NCI-H1436 (cell line): ENCODE measurements at places on chromosomes 1 and 21.

DNA sequence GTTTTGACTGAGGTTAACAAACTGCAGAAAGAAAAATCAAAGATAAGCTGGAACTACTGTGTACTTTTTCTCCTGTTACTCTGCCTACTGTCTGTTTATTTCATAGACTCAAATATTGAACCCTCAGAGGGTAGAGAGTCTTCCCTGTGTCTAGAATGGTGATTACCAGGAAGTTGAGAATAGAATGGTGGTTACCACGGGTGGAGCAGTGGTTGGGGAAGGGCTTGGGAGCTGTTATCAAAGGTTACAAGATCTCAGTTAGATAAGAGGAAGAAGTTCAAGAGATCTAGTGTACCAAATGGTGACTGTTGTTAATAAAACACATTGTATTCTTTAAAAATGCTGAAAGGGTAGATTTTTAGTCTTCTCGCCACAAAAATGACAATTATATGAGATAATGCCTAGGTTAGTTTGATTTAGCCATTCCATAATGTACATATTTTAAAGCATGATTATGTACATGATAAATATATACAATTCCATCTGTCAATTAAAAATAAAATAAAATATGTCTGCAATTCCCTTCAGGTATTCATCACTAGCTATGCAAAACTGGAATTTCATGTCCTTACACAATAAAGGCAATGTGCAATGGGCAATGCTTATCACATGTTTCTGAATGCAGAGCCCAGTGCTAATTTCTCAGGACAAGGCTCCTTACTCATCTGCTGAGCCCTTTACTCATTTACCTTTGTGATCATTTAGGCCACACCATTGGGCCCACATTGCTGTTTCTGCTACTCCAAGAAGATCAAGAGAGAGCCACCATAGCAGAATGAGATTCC is 474.3 kb upstream of the CAMK1G start:
- no peak for DNase-seq

GRCh38 chr1:53956308-53957168 is 10.4 kb downstream of the LRRC42 start:
- DNase-seq = peak; percentile 79

DNA sequence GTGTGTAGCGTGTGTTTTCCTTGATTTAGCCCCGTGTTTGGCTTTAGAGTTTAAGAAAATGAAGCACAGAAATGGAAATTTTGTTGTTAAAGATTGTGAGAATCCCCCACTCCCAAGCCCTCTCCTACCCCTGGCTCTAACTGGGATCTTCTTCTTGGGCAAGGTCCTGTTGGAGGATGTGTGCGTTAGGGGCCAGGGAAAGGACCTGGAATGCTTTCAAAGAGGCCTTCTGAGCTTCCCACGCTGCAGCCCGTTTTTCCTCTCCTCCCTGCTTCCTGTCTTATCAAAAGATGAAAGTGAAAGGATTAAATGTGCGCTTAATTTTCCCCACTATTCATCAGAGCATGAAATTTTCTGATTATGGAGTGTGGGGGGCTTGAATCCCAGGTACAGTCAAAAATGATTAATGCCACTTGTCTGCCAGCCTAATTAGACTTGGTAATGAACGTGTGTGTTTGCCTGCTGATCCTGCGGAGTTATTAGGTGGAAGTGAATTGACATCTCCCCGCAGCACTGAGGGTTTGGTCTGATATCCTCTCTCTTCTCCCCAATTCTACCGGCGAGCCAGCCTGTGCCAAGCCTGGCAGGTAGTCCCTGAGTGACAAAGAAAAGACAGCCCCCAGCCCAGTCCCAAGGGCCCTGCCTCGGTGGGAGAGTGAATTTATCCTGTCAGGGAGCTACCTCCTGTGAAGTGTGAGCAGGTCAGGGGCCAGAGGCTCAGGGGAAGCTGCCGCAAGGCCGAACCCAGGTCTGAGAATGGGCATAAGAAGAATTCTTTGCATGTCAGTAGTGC is 4.9 kb downstream of the RASSF5 start:
- no peak for DNase-seq

DNA sequence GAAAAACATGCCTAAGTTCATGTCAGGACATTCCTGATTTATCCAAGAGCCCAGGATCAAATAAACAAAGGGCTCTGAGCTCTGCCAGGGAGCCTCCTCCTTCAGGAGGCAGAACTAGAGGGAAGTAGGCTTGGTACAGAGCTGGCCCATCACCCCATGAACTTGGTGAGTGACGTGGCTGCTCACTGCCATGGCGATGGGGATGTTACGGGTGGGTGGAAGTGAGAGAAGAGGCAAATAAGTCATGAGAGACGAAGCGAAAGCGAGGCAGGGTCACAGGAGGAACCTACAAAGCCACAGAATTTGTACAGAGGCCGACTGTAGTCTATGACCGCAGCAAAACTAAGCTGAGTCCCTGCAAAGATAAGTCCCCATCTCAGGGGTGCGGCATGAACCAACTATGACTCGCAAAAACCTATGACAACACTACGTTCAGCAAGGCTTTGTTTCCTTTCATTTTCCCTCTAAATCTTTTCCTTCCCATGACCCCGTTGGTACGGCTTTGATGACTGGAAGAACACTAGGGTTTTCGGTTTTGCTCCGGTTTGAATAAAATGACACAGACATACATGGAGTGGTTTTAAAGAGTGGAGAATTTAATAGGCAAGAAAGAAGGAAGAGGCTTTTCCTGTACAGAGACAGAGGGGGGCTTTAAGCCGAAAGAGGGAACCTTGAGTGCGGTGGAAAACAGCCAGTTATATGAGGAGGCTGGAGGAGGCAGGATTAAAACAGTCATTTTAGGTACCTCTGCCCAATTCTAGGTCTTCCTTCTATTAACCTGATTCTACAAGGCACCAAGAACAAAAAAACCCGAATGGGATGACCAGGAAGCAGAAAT is 74.1 kb downstream of the CD46 start:
- DNase-seq = no peak

GRCh38 chr1:99970713-99971255 is 988 bp downstream of the SLC35A3 start:
- no peak for DNase-seq

DNA sequence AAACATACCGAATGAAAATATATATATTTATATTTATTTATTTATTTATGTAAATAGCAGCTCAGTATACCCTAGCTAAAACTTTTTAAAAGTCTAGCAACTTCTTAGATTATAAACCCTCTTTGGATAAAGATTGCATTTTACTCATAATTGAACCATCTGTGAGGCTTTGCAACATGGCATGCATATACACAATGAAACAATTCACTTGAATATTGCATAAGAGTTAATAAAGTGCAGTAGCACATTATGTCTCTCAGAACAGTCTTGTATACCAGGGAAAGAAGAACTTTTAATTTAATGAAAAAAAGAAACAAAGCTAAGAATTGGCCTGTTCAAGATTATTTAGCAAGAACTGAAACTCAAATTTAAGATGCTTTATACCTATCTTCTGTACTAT is 1363.9 kb upstream of the ADGRL2 start:
- no peak for DNase-seq

GRCh38 chr1:108877348-108878159 is 769 bp downstream of the GPSM2 start:
- no peak for DNase-seq

GRCh38 chr1:79617777-79618176 is 611.2 kb upstream of the ADGRL4 start:
- no peak for DNase-seq

- DNase-seq = no peak
Measured at GRCh38 chr1:61925591-61926298, 183.5 kb downstream of the PATJ start.

DNA sequence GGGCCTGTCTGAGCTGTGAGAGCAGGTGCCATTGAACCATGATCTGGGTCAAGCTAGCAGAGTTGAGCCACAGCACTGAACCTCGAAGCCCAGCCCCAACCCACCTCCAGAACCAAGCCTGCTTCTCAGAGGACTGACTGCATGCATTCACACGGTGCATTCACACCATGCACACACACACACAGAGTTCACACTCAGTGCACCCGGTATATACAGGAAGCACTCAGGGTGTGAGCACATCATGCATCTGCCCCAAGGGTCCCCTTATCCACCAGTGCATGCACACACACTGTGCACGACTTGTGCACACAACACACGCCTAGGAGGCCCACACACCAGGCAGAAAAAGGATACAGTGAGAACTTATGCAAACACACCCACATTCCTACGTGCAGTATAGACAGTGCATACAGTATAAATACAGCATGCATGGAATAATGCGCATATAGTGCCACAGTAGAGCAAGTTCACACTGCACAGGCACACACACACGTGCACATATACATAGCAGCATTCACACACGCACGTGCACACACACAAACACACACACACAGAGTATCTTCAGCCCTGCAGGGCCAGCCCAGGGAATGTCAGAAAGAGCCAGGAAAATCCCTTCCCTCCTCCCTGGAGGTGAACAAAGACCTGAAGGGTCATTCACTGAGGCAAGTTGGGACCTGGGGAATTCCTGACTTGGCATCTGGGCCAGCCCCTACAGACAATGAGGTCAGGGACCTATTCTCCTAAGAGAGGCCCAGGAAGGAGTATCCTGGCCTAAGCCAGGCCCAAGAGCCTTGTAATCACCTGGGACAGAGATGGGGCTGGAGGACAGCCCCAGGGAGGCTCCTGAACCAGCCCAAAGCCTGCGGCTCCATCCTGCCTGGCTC is 42.1 kb downstream of the CAMK2N1 start:
- DNase-seq = no peak

DNA sequence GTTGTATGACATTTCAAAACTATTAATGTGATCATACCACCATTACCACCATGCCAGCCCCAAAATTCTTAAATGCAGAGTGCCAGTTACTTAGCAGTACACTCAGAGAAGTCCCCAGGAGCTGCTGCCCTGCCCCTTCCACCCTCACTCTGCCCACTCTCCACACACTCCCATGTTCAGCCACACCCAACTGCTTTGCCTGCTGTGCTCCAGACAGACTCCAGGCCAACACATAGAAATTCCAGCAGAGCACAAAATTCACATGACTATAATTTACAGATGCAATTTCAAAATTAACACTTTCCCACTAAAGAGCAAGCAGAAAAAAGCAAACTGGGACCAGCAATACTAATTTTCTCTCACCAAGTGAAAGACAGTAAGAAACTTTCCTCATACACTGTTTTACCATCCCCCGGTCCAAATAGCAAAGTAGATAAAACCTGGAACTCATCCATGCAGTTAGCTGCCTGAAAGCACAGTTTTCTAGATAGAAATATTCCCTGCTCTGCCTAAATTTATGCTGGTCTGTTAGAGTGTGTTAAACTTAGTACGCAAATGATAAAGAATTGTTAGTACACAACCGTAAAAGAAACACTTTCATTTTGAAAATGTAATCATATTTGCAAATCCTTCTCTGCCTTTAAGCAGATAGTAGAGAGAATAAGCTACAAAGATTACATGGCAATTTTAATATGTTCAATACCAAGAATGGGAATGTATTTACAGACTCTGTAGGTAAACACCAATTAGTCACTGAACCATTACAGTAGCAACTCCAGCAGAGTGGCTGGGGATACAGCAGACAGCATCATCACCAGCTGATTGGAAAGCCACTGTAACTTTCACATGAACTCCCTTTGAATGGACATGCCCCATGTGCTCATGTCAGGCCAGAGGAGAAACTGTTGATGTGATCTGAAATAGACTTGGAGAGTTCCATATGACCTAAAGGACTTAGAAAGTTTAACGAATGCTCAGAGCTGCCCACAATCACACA is 176.5 kb downstream of the VAV3 start:
- no peak for DNase-seq

- no peak for DNase-seq
Measured at GRCh38 chr1:153649137-153649862, 9.2 kb upstream of the SNAPIN start.

GRCh38 chr1:219419065-219419464 is 193.8 kb downstream of the ZC3H11B start:
- DNase-seq = no peak

DNA sequence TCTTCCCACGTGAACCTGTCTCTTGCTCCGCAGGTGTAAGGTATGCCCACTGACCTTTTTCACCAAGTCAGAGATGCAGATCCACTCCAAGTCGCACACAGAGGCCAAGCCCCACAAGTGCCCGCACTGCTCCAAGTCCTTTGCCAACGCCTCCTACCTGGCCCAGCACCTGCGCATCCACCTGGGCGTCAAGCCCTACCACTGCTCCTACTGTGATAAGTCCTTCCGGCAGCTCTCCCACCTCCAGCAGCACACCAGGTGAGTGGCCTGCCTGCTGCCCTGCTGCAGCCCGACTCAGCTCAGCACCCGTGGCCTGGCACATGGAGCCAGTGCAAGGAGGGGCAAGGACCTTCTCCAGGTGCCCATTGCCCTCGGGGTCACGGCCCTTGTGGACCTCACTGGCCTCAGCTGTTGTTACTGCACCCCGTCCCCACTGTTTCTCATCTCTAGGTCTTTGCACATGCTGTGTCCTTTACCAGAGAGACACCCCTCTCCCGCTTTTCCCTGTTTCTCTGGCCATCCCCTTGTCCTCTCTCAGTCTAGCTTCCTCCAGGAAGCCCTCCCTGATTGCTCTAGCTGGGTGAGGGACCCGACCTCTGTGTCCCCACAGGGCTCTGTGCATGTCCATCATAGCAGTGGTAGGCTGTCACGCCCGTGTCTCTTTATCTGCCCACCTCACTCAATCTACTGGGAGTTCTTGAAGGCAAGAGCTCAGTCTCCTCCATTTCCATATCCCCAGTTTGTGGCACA is 25.4 kb downstream of the ZNF362 start:
- no peak for DNase-seq

GRCh38 chr1:178634445-178634844 is 90.6 kb upstream of the RALGPS2 start:
- no peak for DNase-seq

DNA sequence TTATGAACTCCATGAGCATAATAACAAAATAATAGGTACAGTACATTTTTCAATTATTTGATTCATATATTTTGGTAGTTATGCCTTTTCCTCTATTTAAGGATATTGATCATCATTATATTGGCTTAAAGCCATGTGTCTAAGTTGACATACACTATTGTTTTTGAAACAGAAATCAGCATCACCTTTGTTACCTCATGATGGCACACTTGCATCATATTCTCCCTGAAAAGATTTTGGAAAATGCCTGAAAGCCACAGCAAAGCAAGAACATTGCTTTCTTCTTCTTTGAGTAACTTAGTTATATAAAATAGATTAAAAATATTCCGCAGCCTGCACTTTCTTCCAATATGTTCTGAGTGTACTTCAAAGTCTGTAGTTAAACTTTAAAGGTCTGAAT is 33.3 kb downstream of the TMPRSS15 start:
- DNase-seq = no peak

- DNase-seq = no peak
Measured at GRCh38 chr1:24138476-24139221, 4.3 kb downstream of the IL22RA1 start.

DNA sequence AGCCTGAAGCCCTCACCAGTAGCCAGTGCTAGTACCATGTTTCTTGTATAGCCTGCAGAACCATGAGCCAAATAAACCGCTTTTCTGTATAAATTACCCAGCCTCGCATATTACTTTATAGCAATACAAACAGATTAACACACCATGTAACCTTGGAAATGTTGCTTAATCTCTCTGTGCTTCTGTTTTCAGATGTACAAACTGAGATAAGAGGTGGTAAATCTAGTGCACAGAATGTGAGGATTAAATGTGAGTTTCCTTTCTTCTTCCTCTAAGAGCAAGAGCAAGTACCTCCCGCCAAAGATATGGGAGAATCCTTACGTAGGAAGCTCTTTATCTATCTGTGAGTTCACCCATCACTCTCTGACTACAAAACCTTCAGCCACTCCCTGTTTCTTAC is 128.4 kb downstream of the HIVEP3 start:
- no peak for DNase-seq

GRCh38 chr1:45230537-45230936 is 24.1 kb upstream of the ZSWIM5 start:
- no peak for DNase-seq
